Thyroid gland (tissue), 4 donors: ENCODE measurements at places on chromosomes 7 and 10.

DNA sequence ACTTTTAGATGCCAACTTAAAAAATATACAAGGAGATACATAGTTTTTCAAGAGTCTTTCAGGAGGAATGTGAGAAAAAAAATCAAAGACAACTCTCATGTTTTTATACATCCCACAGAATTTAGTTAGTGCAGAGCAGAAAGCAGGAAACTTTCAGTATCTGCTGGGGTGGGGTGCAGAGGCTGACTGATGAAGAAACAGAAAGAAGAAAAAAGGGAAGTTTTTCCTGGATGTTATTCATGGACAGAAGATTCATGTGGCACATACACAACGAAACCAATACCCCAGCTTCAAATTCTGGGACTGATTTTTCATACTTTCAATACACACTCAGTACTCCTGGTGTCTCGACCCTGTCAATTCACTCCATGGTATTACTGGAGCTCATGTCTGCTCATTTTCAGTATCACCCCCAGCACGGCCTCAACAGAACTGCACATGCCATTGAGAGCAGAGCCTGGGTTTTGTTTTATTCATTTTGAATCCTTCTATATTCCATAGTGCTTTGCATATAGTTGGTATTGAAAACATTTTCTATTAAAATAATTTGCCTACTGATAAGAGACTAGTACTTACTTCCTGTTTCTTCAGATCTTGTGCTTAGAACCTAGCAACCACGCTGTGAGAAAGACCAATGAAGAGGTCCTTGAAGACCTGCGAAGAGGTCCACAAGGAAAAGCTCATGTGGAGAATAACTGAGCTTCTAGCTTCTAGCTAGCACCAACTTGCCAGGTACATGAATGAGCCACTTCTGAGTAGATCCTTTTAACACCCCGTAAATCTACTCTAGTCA, 49.0 kb downstream of the NDUFB2 start:
- DNase-seq = no peak

GRCh38 chr10:122515022-122515424, 45.5 kb upstream of the DMBT1 start:
- no peak for DNase-seq

GRCh38 chr7:141586878-141587277, 35.7 kb downstream of the AGK start:
- no peak for DNase-seq

GRCh38 chr7:26381476-26382353, 90.1 kb downstream of the SNX10 start:
- no peak for DNase-seq

- no peak for DNase-seq
Measured at GRCh38 chr10:91953600-91954160, 30.1 kb downstream of the BTAF1 start.

DNA sequence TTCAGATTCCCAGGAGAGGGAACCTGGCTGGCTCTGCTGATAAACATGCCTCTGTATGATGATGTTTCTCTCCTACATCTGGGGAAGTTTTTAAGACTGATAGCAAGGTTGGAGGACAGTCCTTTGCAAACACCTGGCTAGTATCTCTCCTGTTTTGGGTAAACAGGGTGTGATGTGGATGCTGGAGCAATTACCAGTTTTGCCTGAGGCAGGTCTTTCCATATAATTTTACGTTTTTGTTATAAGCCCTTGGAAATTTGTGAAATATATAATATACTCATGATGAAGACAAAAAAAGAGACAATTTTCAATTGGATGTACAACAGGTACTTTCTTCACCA, 138.6 kb downstream of the ADAM22 start:
- DNase-seq = no peak

- no peak for DNase-seq
Measured at GRCh38 chr10:74957285-74957961, 131.0 kb downstream of the KAT6B start.

GRCh38 chr10:78470267-78471103, 436.8 kb downstream of the RPS24 start:
- DNase-seq = peak; percentile 93

- DNase-seq = no peak
Measured at GRCh38 chr7:12703881-12704280, 16.4 kb downstream of the ARL4A start.

DNA sequence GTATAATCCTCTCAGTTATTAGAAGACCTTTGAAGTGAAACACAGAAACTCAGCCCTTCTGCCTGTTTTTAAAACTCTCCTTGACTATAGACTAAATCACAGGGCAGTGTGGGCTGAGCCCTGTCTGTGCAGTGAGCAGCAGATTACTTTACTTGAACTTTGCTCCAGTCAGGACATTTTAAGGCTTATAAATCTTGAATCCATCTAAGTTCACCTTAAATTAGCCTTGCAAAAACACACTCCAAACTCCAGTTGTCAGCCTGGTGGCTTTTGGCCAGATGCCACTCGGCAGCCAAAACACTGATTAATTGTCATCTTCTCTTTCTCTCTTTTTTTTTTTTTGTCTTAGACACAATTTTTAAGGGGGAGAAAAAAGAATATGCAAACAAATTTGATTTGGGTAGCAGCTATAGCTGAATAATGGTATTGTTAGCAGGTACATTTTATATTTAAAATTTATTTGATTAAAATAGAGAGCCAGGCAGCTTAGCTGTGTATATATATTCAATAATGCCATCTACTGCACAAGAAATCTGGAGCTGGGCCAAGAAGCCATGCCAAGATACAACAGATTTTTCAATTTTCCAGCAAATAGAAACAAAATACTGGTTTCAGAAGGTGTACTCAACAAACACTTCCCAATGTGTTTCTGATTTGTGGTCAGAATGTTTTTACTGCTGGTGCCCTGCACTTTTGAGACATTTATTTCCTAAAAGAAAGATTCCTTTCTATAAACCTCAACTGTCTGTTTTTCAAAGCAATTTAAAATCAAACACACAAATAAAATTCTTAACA, 247.7 kb downstream of the TFEC start:
- DNase-seq = peak; percentile 68

- no peak for DNase-seq
Measured at GRCh38 chr10:95350830-95351228, 60.0 kb upstream of the PDLIM1 start.

- no peak for DNase-seq
Measured at GRCh38 chr10:35268791-35269257, 67.5 kb upstream of the CCNY start.

DNA sequence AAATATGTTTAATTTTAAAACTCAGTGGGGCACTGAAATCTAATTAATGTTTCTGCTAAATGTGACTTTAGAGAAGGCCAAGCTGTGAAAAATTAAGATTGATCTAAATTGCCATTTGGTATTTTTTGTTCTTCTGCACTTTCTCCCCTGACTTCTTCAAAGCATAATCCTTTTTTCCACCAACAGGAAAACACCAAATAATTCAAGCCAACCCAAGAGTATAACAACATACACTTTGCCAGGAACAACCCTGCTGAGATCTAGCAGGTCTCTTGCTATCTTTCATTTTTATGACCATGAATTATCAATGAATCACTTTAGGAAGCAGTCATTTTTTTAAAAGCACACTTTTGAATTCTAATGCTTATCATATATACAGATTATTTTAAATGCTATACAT, 100.1 kb downstream of the USP6NL start:
- no peak for DNase-seq

GRCh38 chr7:6221340-6222319, 50.8 kb downstream of the CYTH3 start:
- DNase-seq = no peak

GRCh38 chr7:46386428-46387399, 465.6 kb upstream of the IGFBP3 start:
- no peak for DNase-seq

DNA sequence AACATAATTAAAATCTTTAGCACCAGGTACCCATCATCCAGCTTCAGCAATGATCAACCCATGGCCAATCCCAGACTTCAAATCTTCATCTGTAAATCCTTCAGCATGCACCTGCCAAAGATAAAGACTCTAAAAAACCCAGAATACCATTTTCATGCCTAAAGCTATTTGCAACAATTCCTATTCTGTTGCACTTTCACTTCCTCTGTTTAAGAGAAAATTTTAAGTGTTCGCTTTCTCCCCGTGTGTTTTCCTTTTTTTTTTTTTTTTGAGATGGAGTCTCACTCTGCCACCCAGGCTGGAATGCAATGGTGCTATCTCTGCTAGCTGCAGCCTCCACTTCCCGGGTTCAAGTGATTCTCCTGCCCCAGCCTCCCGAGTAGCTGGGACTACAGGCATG, 31.8 kb upstream of the HTR5A start:
- DNase-seq = no peak

GRCh38 chr10:118167056-118167700, 120.4 kb upstream of the RAB11FIP2 start:
- no peak for DNase-seq

GRCh38 chr10:54576541-54576940, 224.5 kb downstream of the PCDH15 start:
- DNase-seq = no peak

GRCh38 chr10:123648595-123648994, 17.6 kb upstream of the GPR26 start:
- no peak for DNase-seq

GRCh38 chr10:120506674-120507073, 49.6 kb downstream of the PLPP4 start:
- no peak for DNase-seq

DNA sequence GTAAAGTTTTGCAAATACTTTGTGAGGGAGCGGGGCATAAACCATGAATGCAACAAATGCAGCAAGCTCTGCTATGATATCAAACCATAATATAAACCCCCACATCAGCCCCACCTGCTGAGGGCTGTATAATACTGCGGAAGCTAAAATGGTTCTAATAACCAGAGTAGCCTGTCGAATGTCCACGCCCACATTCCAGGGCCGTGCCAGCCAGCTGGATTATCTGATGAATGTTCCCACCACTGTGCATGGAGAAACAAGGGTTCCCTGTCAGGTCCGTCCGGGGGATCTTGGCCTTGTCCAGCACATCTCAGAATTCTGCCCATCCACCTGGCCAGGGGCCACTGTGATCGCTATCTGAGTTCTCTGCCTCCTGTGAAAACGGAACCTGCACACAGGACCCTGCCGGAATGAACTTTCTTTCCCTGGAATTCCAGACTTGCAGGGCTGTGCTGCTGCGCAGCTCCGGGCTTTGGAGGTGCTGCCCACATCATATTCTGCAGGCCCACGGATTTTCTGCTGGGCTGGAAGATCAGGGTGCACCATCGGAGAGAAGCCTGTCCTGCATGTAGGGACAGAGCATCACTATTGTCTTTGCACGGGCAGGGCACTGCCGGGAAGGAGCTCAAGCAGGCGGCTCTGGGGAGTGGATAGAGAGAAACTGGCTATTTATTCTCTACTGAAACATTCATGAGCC, 77.0 kb upstream of the GNA12 start:
- DNase-seq = no peak

DNA sequence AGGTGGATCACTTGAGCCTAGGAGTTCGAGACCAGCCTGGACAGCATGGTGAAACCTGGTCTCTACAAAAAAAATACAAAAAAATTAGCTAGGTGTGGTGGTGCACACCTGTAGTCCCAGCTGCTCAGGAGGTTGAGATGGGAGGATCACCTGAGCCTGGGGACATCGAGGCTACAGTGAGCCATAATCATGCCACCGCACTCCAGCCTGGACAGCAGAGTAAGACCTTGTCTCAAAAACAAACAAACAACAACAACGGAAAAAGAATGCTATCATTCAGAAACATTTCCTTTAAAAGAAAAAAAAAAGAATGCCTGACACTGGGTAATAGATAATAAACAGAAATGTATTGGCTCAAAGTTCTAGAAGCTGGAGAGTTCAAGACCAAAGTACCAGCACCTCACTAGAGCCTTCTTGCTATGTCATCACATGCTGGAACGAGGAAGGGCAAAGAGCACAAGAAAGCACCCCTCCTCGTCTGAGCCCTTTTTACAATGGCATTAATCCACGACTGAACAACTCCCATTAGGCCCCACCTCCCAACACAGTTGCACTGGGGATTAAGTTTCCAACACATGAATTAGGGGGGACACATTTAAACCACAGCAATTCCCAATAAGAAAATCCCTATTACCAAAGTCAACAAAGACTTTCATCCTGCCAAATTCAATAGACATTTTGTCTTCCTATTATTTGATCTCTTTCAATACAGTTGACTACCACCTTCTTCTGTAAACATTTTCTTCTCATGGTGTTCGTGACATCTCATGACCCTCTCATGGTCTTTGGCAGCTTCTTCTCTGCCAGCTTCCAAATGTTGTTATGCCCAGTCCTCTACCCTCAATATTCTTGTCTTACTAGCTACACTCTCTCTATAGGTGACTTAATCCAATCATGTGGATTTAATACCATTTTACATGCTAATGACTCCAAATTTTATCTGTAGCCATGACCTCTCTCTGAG, 20.0 kb downstream of the AKR1D1 start:
- no peak for DNase-seq

DNA sequence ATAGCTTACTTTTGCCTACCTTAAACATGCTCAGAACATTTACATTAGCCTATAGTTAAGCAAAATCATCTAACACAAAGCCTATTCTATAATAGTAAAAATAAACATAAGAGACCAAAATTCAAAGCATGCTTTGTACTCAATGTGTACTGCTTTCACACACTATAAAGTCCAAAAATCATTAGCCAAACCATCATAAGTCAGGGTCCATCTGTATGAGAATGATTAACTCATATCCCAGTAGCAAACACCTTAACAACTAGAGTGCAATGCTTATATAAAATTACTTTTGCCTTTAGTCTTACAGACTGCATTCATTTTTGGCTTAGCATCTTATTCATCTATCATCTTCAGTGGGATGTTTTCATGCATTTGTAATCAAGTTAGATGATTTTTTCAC, 49.4 kb upstream of the VWC2 start:
- DNase-seq = no peak

GRCh38 chr7:100827330-100828226, at the start of gene EPHB4:
EPHB4 (minus strand) TSS chr7:100827523; CDS start chr7:100827030, 493 bp downstream.
- DNase-seq = peak; percentile 80

DNA sequence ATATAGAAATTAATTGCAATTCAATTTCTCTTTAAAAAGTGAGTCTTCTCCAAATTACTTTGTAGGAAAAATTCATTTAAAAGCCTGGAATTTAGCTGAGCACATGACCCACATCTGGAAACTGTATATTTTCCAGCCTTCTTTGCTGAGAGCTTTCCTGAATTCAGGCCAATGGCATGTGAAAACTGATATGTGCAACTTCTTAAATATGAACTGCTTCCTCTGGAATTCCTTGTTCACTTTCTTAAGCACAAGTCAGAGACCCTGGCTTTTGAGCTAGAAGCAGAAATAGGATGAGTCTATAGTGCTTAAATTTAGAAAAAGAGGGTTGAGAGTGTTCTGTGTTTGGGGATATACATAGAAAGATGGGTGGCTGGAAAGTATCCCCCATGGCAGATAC, 365.1 kb upstream of the MTPN start:
- DNase-seq = no peak

- no peak for DNase-seq
Measured at GRCh38 chr10:63896992-63897391, 375.8 kb downstream of the REEP3 start.

GRCh38 chr10:22379059-22379458, 33.8 kb downstream of the SPAG6 start:
- no peak for DNase-seq

GRCh38 chr10:49153115-49153514, 19.3 kb upstream of the FAM170B start:
- DNase-seq = no peak
